Amniotic epithelial cell (primary cell): ENCODE measurements at places on chromosomes 4 and X.
A peak's percentile ranks its signal among the peaks of the same experiment; 100 is the strongest.

GRCh38 chr4:95517576-95518345 lies 31.0 kb downstream of the UNC5C start:
- no peak for DNase-seq

- DNase-seq = no peak
These were observed 27.7 kb upstream of the CEP135 start for GRCh38 chr4:55921093-55921492.

GRCh38 chrX:81377329-81377728 lies 175.4 kb downstream of the SH3BGRL start:
- peak; percentile 21 for DNase-seq

- no peak for DNase-seq
These were observed 101.2 kb upstream of the SLC4A4 start for GRCh38 chr4:71237641-71238040.

DNA sequence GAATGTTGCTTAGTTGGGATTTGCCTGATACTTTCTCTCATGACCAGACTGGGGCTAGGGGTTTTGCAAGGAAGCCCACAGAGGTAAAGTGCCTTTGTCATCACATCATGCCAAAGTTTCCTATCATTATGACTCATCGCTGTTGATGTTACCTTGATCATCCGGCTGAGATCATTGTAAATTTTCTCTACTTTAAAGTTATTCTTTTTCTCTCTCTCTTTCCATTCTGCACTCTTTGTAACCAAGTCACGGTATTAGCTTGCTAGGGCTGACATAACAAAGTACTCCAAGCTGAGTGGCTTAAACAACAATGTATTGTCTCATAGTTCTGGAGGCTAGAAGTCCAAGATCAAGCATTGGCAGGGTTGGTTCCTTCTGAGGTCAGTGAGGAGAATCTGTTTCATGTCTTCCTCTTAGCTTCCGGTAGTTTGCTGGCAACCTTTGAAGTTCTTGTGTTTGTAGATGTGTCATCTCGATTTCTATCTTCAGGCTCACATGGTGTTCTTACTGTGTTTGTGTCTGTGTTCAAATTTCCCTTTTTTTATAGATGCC lies 113.0 kb downstream of the DTHD1 start:
- no peak for DNase-seq

GRCh38 chr4:90943311-90943710 lies 816.1 kb downstream of the CCSER1 start:
- DNase-seq = peak; percentile 40

- no peak for DNase-seq
These were observed 53.3 kb downstream of the NBDY start for GRCh38 chrX:56782352-56782751.

GRCh38 chr4:86778175-86778574 lies 71.0 kb downstream of the SLC10A6 start:
- DNase-seq = peak; percentile 1
